ENCODE measurements at places on chromosomes 6 and 20.
A peak's percentile ranks its signal among the peaks of the same experiment; 100 is the strongest.

DNA sequence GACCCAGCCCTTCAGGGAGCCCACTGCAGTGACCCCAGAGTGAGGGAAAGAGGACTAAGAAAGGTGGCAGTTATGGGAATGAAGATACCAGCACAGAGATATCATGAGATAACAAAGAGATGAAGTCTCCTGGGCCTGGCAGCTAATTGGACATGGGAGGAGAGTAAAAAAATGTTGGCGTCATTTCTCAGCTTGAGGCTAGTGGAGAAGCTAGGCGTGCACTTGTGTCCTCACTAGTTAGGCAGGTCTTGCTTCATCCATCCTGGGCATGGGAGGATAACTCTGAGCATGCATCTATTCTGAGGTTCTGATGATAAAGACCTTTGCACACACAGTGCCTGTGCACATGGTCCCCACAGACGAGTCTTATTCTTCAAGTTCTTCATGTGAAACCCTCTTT is 4.1 kb upstream of the GFOD1 start:
- no peak for DNase-seq

- DNase-seq = no peak
Observed at GRCh38 chr6:41405941-41406727, 70.7 kb downstream of the NCR2 start.

DNA sequence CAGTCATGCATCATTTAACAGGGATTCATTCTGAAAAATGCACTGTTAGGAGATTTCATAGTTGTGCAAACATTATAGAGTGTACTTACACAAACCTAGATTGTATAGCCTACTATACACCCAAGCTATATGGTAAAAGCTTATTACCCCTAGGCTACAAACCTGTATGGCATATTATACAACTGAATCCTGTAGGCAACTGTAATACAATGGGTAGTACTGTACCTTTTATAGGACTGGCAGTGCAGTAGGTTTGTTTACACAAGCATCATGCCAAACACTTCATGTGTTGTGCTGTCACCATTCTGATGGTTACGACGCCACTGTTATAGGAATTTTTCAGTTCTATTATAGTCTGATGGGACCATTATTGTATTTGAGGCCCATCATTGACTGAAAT is 39.3 kb upstream of the KHDC1 start:
- DNase-seq = no peak

DNA sequence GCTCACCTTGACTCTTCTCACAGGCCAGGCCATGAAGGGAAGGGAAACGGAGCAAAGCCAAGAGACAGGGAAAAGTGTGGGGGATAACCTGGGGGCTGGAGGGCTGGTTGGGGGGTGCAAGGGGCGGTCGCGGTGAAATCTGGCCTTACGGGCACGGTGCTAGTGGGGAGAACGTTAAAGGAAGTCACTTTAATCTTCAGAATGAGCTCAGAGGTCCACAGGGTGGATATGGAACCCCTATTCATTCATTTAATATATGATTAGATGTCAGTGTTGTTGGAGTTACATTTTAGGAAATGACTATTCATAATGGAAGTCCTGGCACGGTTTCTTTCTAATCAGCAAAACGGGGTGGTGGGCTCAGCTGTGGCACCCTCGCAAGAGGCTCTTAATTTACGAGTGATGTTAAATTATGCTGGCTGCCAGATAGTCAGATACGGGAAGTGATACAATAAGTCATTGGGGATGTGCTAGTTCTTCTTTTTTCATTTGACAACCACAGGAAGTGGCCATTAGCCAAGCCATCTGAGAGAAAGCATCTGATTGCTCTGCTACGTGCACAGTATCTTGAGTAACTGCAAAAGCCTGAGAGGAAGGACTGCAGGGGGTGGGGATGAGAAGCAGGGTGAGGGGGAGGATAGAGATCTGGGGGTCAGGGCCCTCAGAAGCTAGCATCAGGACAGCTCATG is 253.0 kb downstream of the QKI start:
- peak; percentile 73 for DNase-seq

DNA sequence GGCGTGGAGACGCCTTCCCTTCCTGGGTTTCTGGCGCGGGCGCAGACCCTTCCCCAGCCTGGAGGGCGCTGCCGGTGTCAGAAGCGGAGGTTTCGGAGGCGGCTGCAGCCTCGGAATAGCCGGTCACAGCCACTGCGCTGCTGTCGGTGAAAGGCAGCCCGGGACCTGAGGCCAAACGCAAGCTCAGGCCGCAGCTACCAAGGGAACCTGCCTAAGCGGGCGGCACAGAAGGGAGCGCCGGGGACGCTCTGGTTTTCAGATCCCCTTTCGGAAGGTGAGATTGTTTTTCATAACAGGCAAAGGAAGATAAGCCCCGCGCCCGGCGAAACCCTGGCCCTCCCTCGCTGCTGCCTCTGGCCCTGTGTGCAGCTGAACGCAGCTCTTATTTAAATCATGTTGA is 116.5 kb downstream of the FAM120B start:
- no peak for DNase-seq

GRCh38 chr6:158497620-158498019 is 62.3 kb upstream of the TMEM181 start:
- no peak for DNase-seq

GRCh38 chr6:11616200-11616611 is 78.7 kb downstream of the TMEM170B start:
- no peak for DNase-seq

DNA sequence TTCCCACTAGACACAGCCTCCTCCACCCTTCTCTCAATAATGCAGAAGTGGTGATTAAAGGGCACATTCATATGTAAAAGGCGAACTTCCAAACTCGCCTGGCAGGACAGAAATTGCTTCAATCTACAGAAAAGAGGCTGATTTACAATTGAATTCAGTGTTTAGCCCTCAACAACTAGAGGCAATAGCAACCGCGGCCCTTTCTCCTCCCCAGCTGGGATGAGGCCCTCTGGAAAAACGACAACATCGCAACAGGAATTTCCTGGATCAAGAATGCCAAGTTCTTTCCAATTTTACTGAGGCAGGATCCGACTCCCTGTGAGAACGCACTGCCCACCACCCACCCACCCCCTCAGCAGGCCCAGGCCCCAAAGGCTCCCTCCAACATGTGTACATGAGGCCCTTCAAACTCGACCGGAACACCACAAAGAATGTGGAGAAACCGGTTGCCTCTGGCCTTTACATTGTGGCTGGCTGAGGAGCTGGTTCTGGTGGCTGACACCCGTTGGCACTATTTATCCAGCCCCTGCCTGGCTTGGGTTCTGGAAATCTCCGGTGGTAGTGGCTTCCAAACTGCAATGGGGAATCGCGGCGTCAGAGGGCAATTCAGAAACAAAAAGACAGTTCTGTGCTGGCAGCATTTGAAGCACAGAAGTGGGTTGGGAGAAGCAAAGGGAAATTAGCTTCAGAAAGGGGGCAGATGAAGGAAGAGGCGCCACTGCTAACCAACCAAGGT is 36.8 kb downstream of the ZMYND8 start:
- no peak for DNase-seq

DNA sequence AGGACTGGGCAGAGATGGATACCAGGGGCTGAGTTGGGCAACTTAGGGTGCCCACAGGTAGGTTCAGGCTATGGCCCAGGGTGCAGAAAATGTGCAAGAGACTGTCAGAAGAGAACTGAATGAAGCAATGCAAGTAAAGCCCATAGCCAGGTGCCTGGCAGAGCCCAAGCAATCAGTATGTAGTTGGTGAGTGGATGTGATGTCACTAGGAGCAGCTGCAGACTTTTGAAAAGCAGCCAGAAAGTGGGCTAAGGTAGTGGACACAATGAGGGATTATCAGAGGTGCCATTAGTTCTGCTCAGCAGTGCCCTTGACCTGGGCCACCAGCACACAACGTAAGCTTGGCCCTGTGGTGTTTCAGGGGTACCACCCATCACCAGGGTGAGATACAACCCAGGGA is 135.3 kb downstream of the SOBP start:
- DNase-seq = no peak

DNA sequence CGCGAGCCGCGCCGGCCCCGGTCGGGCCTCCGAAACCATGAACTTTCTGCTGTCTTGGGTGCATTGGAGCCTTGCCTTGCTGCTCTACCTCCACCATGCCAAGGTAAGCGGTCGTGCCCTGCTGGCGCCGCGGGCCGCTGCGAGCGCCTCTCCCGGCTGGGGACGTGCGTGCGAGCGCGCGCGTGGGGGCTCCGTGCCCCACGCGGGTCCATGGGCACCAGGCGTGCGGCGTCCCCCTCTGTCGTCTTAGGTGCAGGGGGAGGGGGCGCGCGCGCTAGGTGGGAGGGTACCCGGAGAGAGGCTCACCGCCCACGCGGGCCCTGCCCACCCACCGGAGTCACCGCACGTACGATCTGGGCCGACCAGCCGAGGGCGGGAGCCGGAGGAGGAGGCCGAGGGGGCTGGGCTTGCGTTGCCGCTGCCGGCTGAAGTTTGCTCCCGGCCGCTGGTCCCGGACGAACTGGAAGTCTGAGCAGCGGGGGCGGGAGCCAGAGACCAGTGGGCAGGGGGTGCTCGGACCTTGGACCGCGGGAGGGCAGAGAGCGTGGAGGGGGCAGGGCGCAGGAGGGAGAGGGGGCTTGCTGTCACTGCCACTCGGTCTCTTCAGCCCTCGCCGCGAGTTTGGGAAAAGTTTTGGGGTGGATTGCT is 1.3 kb downstream of the VEGFA start:
- peak; percentile 59 for DNase-seq

- DNase-seq = no peak
Observed at GRCh38 chr6:123338394-123338793, 298.4 kb downstream of the TRDN start.

DNA sequence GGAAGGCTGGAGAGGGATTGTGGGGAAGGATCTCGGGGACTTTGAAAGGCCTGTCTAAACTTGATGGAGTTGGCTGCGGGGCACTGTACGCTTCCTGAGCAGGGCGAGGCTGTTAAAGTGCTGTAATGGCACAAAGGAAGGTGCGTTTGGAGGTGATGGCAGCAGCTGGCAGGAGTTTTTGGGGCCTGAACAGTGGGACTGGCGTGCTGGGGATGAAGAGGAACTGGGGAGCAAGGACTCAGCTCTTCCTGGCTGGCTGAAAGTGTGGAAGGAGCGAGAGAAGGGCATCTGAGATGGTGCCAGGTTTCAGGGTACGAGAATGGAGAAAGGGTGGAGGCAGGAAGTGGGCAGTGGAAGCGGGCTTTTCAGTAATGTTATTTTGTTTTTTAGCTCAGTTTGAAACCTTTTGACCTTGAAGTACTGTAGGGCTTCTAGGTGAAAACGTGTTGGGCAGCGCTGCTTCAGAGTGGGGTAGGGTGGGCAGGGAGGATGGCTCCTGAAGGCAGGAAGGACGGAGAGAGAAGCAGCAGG is 8.0 kb downstream of the TMEM181 start:
- no peak for DNase-seq

- DNase-seq = no peak
Observed at GRCh38 chr6:84581494-84582259, 182.7 kb downstream of the TBX18 start.

- DNase-seq = no peak
Observed at GRCh38 chr6:150617062-150617461, 17.4 kb downstream of the PLEKHG1 start.

DNA sequence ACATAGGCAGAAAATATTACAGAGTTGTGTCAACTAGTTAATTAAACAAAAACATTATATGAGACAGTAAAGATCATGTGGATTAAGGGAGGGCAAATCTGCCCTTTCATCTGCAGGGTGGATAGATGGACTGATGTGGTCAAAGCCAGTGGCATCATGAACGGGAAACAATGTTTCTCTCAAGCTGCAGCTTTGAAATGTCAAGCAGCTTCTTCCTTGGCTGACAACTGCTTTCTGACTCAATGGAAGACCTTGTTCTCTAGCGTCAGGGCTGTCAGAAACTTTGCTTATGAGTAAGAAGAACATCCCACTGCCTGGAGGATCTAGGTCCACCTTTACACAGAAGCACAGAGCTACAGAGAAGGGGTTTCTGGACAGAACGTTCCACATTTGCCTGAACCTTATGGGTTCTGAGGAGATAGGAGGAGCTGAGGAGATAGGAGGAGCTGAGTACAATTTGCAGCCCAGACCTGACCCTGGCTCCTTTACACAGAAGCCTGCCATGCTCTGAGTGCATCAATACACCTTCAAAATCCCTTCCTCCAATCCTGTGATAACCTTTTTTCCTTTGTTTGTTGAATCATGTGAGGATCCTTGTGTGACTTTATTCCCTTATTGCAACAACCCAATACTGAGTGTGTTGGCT is 6.1 kb downstream of the CST5 start:
- DNase-seq = no peak

GRCh38 chr20:19809505-19809904 is 51.4 kb downstream of the RIN2 start:
- no peak for DNase-seq

DNA sequence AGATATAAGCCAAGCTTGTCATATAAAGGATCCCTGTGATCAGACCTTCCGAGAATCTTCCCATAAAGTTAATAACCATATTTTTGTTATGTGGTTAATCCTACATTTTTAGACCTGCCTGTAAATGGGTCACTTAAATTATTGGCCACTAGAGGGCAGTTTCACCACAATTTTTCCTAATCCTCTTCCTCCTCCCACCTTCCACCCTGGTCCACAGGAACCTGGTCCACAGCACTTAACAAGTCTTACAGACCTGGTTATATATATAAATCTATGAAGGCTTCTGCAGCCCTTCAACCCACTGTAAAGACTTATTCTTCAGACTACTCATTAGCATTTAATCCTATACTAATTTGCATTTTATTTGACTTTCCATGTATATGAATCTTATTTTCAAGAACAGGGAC is 28.3 kb downstream of the MRS2 start:
- no peak for DNase-seq

GRCh38 chr6:1860756-1861348 is 251.1 kb downstream of the FOXC1 start:
- no peak for DNase-seq

- DNase-seq = no peak
Observed at GRCh38 chr6:16236631-16237199, 1.7 kb upstream of the GMPR start.

GRCh38 chr20:10665027-10665561 is 8.7 kb downstream of the JAG1 start:
- no peak for DNase-seq

- no peak for DNase-seq
Observed at GRCh38 chr20:3874194-3874844, 14.9 kb upstream of the PANK2 start.

GRCh38 chr6:41653691-41654090 is 15.4 kb downstream of the MDFI start:
- DNase-seq = no peak

DNA sequence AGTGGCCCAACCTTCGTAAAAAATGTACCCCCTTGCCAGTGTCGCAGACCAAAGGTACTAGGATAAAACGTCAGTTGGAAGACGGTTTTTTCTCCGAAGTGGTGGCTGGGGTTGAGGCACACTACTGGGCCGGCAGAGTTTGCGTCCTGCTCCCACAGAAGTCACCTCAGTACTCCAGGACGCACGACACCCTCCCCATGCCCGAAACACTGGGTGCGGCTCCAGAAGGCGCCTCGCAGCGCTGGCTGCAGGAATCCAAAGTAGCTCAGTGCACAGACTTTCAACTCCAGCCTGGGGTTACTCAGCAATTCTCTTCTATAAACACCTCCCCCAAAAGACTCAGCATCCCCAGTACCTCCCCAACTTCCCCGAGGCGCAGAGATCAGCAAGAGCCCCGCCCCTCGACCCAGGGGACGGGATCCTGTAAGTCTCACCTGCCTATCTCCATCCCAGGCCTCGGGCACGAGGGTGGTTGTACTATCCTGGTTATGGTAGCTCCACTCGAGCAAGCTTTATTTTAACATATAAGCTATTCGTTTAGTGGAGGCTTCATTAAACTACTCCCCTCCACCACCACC is 88.2 kb downstream of the ZFP64 start:
- peak; percentile 27 for DNase-seq
